Activated CD4-positive, alpha-beta T cell treated with anti-CD3 and anti-CD28 coated beads for 24 hours (primary cell): ENCODE measurements at places on chromosomes 6 and 20.
A peak's percentile ranks its signal among the peaks of the same experiment; 100 is the strongest.

- DNase-seq, result no peak
Measured at GRCh38 chr20:57672164-57672563, 37.7 kb downstream of the PMEPA1 start.

GRCh38 chr6:136753624-136754023 lies 38.7 kb downstream of the MAP3K5 start:
- DNase-seq, result peak; percentile 26

DNA sequence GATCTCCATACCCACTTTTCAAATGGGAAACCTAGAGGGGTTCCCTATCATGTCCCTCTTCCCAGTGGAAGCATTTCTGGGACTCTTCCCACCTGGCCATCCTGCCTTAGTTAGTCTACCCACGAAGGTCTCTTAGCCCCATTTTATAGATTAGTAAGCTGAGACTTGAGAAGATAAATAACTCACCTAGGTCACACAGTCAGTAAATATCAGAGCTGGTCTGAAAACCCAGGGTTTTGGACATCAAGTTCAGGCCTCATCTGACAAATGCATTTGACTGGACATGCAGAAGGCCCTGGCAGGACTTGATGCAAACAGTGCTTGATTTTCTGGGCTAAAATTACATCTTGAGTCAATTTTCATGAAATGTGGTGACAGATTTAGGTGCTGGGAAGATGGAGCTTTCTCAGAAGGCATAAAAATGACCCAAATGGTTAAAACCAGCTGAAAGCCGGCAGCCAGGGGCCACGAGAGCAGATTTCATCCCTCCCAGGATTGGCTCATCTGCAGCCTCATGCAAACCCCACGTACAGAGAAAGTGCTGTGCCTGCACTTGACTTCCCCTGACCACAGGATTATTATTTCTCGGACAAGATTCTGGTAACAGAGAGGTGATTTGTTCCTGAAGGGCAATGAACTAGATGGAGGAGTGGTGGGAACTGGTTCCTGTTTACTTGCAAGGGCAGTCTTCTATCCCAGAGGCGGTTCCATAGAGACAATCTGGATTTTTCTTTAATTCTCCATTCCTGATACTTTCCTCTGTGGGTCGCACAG lies 23.1 kb downstream of the CPNE5 start:
- no peak for DNase-seq

- DNase-seq, result peak; percentile 7
Measured at GRCh38 chr20:25042531-25043498, 15.1 kb downstream of the ACSS1 start.

DNA sequence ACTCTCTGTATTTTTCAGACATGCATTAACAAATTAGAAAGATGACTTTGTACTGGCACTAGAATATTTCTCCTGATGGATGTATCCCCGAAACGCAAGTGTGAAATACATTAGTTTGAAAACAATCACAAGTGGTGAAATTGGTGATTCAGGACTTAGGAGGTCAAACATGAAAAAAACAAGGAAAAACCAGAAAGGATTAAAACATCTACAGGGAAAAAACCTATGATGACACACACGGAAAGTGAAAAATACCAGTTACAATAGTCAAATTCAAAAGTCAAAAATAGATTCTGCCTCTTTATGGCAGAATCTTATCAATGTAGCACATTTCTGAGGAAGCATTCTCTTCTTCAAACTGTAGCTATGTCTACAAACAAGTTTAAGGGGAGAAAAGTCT lies 129.0 kb upstream of the SGK1 start:
- DNase-seq, result no peak

- DNase-seq, result no peak
Measured at GRCh38 chr20:3592931-3593330, 70.3 kb downstream of the GFRA4 start.

GRCh38 chr6:112018619-112019416 lies 35.1 kb upstream of the CCN6 start:
- no peak for DNase-seq

DNA sequence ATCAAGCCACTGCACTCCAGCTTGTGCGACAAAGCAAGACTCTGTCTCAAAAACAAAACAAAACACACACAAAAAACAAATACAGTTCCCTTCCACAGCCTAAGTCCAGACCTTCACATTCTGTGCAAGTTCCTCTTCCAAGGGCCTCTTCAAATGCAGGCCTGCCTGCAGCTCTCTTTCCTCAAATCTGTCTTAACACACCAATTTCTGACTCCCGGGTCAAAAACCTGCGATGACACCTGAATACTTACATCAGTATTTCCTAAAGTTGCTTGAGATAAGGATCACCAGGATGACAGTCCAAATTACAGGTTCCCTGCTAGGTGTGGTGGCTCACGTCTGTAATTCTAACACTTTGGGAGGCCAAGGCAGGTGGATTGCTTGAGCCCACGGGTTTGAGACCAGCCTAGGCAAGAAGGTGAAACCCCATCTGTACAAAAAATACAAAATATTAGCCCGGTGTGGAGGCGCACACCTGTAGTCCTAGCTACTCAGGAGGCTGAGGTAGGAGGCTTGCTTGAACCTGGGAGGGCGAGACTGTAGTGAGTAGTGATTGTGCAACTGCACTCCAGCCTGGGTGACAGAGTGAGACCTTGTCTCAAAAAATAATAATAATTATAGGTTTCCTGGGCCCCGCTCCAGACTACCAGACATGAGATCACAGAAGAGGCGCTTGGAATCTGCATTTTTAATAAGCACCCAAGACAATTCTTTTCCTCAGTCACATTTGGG lies 8.8 kb upstream of the PARD6B start:
- no peak for DNase-seq

GRCh38 chr20:25539742-25540672 lies 45.3 kb downstream of the NINL start:
- DNase-seq, result no peak

DNA sequence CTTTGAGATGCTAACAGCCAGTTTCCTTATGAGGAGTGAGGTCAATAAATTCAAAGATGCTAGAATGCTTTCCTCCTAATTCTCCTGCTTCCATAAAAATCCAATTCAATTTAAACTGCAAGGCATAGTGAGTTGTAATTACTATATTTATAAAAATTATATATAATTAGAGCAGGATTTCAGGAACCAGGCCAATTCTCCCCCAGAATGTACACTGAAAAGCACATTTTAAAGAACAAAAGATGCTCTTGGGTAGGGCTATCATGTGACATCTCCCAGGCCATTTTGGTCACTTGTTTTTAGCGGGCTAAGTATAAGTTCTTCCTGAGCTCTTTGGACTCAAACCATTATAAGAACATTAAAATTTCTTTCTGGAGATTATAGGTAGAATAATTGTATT lies 195.7 kb upstream of the KCNG1 start:
- DNase-seq, result no peak

DNA sequence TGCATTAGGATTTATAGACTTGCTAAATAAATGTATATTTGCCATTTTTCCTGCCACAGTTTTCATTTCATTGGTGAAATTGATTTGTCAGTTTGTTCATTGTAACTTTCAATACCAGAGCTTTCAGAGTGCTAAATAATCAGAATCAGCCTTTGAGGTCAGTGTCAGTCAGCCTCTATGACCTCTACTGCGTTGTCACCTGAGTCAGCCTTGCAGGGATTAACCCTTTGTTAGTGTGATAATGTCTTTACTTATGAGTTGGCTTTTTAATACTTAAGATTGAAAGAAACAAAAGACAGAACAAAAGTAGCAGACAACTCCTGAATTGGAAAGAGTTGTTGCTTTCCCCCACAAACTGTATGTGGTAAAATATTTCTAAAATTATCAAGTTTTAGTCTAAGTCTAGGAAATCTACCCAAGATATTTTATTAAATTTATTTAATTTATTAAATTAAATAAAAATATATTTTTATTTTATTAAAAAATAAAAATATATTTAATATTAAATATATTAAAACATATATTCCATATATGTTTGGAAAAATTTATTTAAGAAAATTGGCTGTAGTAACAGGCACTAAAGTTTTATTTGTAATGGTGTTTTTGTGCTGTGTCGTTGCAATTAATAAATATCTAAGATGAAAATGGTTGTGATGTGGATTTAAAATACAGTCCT lies 125.2 kb downstream of the AFG1L start:
- no peak for DNase-seq

DNA sequence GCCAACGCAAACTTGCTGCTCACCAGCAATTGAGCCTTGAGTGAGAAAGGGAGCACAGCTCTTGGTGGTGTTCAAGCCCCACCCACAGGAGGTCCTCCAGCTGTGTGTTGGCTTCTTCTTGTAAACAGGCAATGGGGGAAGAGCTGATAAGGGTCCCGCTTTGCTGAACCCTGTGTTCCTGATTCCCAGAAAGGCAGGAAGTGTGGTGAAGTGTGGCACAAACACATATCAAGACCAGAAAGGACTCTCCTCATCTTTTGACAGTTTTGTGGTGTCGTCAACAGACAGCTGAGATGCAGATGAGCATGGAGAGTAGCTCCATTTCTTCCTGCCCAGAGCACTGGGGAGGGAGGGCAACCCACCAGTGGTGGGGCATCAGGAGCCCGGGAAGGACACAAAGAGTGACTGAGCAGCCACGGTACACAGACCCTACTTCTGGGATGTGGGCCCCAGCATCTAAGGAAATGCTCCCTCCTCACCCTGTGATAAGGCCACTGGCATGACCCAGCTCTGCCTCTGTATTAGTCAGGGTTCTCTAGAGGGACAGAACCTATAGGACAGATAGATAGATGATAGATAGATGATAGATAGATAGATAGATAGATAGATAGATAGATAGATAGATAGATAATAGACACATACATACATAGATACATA lies 188.9 kb upstream of the TAB2 start:
- DNase-seq, result no peak

DNA sequence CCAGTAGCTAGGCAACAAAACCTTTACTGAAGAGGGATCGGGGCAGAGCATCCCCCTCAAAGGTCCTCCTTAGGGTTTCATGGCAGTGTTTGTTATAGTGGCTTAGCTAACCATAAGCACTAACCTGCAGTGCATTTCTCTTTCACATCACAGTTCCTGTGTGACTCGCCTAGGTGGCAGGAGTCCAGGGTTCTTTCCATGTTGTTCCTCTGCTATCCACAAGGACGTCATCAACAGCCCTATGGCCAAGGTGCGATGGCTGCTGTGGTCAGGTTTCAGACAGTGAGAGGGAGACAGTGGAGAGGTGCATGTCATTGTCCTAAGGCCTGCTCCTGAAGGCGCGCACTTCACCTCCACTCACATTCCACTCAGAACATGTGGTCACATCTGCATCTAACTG lies 38.8 kb upstream of the FOXA2 start:
- no peak for DNase-seq
